Activated T-cell treated with anti-CD3 and anti-CD28 coated beads for 48 hours (primary cell): ENCODE measurements at places on chromosomes 12 and 14.

- no peak for DNase-seq
These were observed 151.6 kb downstream of the FOXA1 start for GRCh38 chr14:37443461-37443860.

GRCh38 chr12:112939761-112940381 is 1.6 kb downstream of the OAS3 start:
- no peak for DNase-seq

- DNase-seq, result no peak
These were observed 19.5 kb upstream of the LRRC10 start for GRCh38 chr12:69630191-69630590.

DNA sequence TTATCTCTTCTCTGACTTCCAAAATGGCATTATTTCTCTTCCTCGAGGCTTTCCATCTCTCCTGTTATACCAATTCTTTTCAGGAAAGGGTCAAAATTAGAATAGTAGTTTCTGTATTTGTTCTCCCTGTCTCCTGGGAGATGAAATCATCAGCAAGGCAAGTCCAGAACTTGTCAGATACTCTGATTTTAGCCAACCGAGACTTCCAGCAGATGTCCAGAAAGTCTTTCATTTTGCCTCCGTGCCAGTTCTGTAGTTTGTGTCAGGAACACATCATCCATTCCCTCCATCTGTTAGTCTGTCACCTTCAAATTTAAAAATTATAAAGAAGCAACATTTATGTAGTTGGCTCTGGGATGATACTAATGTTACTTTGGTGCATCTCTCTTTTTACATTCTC is 275.7 kb downstream of the CCDC59 start:
- DNase-seq, result no peak

GRCh38 chr14:66425402-66425801 is 60.8 kb upstream of the CCDC196 start:
- no peak for DNase-seq

DNA sequence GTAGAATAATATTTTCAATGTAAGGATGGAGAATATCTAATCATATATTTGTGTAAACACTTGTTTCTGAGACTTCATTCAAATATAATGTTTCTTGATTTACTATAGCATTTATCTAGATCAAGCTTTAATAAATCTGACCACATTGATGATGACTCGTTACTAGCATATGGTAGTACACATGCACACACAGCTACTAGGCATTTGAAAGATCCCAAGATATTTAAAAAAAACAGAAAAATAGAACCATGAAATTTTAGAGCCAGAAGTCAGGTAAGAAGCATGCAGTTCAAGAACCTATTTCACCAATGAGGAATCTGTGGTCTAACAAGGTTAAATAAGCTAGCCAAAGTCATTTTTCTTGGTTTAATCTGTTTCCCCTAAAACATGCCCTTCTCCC is 32.0 kb downstream of the DCP1B start:
- DNase-seq, result no peak

- DNase-seq, result no peak
These were observed 29.1 kb upstream of the GCH1 start for GRCh38 chr14:54931598-54932340.

DNA sequence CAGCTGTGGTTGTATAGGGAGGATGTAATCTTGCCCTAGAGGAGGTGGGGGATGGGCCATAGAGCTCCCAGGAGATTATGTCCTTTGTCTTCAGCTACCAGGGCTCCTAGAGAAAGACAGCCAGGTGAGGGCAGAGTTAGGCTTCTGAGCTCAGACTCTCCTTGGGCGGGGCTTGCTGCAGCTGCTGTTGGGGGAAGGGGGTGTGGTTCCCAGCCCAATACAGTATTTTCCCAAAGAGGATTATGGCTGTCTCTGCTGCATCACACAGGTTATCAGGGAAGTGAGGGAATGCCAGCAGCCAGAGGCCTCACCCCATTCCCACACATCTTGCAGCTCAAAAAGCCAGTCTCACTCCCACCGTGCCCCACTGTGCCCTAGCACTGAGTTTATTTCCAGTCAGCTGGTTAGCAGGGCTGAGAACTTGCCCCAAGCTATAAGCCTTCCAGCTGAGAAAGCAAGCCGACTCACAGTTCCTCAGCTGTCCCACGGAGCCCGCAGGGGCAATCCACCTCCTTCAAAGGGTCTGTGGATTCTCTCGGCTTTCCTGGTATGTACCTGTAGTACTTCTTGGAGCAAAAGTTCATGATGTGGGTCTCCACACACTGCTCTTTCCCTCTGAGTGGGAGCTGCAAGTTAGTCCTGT is 217.3 kb upstream of the CPNE8 start:
- DNase-seq, result no peak

DNA sequence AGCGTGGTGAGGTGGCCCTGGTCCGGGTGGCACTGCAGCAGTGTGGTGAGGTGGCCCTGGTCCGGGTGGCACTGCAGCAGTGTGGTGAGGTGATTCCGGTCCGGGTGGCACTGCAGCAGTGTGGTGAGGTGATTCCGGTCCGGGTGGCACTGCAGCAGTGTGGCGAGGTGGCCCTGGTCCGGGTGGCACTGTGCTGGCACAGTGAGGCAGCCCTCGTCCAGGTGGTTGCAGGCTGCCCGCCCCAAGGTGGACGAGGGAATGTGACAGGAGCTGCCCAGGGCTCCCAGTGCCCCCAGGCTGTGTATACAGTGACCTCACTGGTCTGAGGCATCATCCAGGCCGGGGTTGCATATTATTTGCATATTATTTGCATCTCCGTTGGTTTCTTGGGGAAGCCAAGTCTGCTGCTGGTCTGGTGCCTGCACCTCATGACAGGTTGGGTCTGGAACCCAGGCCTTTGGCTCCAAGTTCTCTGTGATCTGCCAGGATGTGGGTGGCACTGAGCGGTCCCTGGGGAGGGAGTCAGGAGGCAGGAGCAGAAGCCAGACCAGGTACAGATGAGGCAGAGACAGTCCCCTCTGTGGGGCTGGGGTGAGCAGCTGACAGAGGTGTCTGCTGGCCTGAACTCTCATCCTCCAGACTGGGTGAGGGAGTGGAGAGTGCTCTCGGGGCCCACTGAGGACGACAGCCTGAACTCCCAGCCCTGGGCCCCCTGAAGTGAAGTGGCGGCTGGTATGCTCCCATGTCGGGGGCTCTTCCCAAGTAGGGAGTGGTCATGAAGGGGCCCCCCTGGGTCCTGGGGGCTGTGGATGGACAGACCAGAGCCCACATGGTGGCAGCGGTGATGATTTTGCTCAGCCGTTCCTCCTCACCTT is 79.3 kb downstream of the KIF26A start:
- DNase-seq, result no peak

- no peak for DNase-seq
These were observed 6.6 kb upstream of the ABCD2 start for GRCh38 chr12:39626033-39626814.

GRCh38 chr12:62813031-62813829 is 121.7 kb downstream of the PPM1H start:
- peak; percentile 28 for DNase-seq

GRCh38 chr12:51817027-51817953 is 31.2 kb downstream of the FIGNL2 start:
- DNase-seq, result no peak

GRCh38 chr14:51962711-51963110 is 26.6 kb upstream of the RTRAF start:
- no peak for DNase-seq
